Activated CD4-positive, alpha-beta memory T cell treated with anti-CD3 and anti-CD28 coated beads, Interleukin-2, amount 10 ng/mL, durations not matched to agents 7 days and 5 days (primary cell): ENCODE measurements at places on chromosomes 6 and 20. TPM values are rescaled to one million over a fixed set of nuclear protein-coding genes. Genes with fewer than 3 reads are reported as not detected.

GRCh38 chr6:155212616-155213380, 51.0 kb upstream of the CLDN20 start:
- H3K27me3 ChIP-seq: peaks cover 4% of the 10 kb centered on the region
- H3K4me3 ChIP-seq: no peak overlapping the region
- H3K36me3 ChIP-seq: no peaks in the 10 kb centered on the region
- no peak overlapping the region for H3K27ac ChIP-seq

DNA sequence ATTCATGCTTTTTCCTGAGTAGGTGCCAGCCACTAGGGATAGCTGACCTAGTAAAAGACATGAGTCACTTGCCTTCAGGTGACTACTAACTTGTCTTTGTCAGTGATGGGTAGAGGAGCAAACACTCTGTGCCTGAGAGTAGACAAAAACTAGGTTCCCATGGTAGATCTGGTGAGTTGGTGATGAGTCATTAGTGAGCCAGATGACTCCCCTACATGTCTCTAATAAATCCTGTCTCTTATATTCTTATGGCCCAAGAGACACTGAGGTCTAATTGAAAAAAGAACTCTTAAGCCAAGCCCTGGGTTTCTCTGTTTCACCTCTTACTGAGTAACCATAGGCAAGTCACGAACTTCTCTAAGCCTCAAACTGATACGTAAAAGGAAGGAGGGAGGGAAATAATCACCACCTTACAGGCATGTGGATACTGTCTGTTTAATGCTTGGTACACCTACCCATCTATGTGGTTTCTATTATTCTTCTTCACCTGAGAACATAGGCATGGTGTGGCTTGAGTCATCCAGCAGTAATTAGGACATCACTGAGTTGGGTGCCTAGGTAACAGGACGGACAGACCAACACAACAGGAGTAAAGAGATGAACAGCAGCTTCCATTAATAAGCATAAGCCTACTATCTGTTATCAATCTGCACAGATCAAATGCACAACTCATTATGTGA, 20.3 kb downstream of the TTPAL start:
- no peaks in the 10 kb centered on the region for H3K27me3 ChIP-seq
- H3K36me3 ChIP-seq: peaks cover 86% of the 10 kb centered on the region
- H3K27ac ChIP-seq: peak overlapping the region; percentile 64
- H3K4me3 ChIP-seq: no peak overlapping the region
- H3K4me1 ChIP-seq: peaks cover 45% of the 10 kb centered on the region

GRCh38 chr6:43893073-43893472, 123.1 kb downstream of the VEGFA start:
- H3K36me3 ChIP-seq: no peaks in the 10 kb centered on the region
- no peak overlapping the region for H3K4me3 ChIP-seq
- no peaks in the 10 kb centered on the region for H3K4me1 ChIP-seq
- H3K27me3 ChIP-seq: peaks cover 27% of the 10 kb centered on the region
- no peak overlapping the region for H3K27ac ChIP-seq

- H3K4me3 ChIP-seq: no peak overlapping the region
- H3K36me3 ChIP-seq: no peaks in the 10 kb centered on the region
- peaks cover 61% of the 10 kb centered on the region for H3K27me3 ChIP-seq
- no peak for DNase-seq
- H3K27ac ChIP-seq: no peak overlapping the region
Observed at GRCh38 chr20:38604873-38605303, 3.3 kb downstream of the ARHGAP40 start.

DNA sequence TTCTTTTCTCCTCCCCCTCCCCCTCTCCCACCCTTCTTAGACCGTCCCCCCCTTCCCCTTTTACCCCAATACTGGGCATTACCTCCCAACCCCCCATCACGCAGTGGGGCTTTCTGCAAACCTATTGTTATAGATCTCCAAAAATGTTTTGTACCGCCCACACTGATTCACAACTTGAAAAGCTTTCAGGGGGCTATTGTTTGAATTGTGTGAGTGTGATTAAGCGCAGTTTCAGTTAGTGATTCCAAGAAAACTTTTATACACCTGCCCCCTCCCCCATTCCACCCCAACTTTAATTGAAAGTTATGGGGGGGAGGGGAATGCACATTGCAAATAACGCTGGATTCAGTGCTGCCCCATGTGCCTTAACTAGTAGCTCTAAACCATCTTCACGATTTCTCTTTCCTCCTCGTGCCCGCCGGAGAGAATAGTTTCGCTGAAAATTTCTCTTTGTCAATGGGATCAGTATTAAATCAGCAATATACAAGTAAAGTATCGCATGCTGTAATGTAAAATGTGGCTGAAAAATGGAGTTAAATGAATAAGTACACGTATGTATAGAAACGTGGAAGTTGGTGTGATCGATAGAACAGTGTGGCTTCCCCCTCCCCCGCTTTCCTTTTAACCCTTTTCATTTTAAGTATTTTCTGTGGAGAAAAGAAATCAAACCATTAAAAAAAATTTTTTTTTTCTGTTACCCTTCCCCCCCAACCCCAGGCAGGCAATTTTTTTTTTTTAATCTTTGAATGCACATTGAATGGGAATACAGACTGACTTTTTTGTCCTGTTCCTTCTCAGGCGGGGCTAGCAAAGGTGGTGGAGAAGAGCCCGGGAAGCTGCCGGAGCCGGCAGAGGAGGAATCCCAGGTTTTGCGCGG, 632 bp downstream of the LIN28B start:
- peaks cover 22% of the 10 kb centered on the region for H3K4me1 ChIP-seq
- peaks cover 62% of the 10 kb centered on the region for H3K27me3 ChIP-seq
- no peak overlapping the region for H3K27ac ChIP-seq
- DNase-seq: no peak
- peak overlapping the region; percentile 21 for H3K4me3 ChIP-seq

DNA sequence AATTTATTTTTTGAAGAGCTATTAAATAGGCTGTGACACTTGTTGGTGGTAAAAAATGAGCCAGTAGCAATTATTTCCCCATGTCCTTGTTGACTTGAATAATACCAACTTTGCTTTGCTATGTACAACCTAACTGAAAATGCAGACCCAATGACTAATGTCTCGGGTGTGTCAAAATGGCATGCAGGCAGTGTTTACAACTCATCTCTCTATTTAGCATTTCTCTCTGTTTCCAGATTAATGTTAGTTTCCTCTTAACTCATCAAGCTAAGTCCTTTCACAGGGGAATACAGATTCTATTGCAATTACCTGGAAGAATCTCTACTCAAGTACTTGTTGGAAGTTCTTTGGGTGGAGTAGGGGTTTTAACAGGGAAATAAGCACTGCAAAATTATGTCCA, 504.4 kb downstream of the BCKDHB start:
- no peak overlapping the region for H3K4me3 ChIP-seq
- no peak overlapping the region for H3K27ac ChIP-seq
- DNase-seq: no peak
- no peaks in the 10 kb centered on the region for H3K36me3 ChIP-seq

DNA sequence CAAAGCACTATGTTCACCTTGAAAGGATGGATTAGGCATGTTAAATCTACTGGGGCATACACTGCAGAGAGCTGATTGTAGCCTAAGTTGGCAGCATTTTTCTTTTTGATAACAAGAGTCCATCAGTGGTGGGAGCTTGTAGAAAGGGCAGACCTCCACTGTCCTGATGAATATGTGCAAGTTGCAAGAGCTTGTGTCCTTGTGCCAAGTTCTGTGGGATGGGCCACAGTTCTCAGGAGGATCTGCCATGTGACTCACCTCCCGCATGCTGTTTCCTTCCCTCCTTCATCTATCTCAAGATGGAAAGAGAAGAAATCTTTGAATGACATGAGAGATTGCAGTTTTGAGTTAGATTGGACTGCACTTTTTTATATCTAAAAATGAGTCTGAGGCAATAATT, 58.3 kb upstream of the GGTLC1 start:
- H3K27me3 ChIP-seq: no peaks in the 10 kb centered on the region
- H3K4me3 ChIP-seq: no peak overlapping the region

- H3K27me3 ChIP-seq: no peaks in the 10 kb centered on the region
- no peak overlapping the region for H3K27ac ChIP-seq
- no peak for DNase-seq
Observed at GRCh38 chr6:21507811-21508210, 85.7 kb upstream of the SOX4 start.

GRCh38 chr6:85405175-85405852, 44.6 kb upstream of the NT5E start:
- H3K4me1 ChIP-seq: peaks cover 42% of the 10 kb centered on the region
- peak overlapping the region; percentile 67 for H3K27ac ChIP-seq
- H3K27me3 ChIP-seq: peaks cover 10% of the 10 kb centered on the region
- no peaks in the 10 kb centered on the region for H3K36me3 ChIP-seq

DNA sequence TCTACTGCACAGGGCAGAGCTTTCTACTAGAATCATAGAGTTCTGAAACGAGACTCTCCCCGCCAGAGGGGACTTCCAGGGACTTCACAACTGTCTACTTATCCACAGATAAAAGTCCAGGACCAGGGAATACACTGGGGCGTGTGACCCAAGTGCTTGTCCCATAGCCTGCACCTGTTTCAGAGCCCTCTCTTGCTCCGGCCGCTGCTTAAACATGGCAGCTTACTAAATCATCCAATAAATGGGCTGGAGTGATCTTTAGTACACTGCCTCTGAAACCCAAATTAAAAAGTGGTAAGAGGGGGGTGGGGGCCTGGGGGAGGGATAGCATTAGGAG, 8.9 kb upstream of the RAB44 start:
- DNase-seq: no peak
- peaks cover 55% of the 10 kb centered on the region for H3K4me1 ChIP-seq
- H3K36me3 ChIP-seq: peaks cover 51% of the 10 kb centered on the region

- no peak for DNase-seq
- peaks cover 11% of the 10 kb centered on the region for H3K4me1 ChIP-seq
- no peak overlapping the region for H3K4me3 ChIP-seq
- H3K27ac ChIP-seq: no peak overlapping the region
- no peaks in the 10 kb centered on the region for H3K36me3 ChIP-seq
- peaks cover 18% of the 10 kb centered on the region for H3K27me3 ChIP-seq
Observed at GRCh38 chr6:116008470-116009243, 52.0 kb downstream of the FRK start.

GRCh38 chr6:100035873-100036653, 42.0 kb upstream of the MCHR2 start:
- H3K27ac ChIP-seq: no peak overlapping the region
- no peaks in the 10 kb centered on the region for H3K36me3 ChIP-seq
- no peak overlapping the region for H3K4me3 ChIP-seq
- peaks cover 7% of the 10 kb centered on the region for H3K4me1 ChIP-seq
- no peaks in the 10 kb centered on the region for H3K27me3 ChIP-seq

DNA sequence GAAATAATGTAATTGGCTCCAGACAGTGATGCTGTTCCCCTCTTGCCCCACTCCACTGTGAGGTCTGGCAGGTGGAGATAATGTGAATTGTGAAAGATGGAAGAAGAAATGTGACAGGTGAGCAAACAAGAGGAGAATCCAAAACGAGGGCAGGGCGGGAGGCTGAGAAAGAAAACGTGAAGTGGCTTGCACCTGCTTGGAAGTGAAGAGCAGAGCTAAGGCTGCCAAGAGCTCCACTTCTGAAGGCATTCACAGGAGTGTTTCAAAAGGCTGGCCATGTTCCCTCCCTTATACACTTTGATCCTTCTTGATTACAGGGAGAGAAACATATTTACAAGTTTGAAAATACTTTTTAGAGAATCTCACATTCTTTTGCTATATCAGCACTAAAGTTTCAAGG, 359.4 kb downstream of the EPHA7 start:
- DNase-seq: no peak
- H3K4me1 ChIP-seq: no peaks in the 10 kb centered on the region
- H3K36me3 ChIP-seq: no peaks in the 10 kb centered on the region
- no peaks in the 10 kb centered on the region for H3K27me3 ChIP-seq

DNA sequence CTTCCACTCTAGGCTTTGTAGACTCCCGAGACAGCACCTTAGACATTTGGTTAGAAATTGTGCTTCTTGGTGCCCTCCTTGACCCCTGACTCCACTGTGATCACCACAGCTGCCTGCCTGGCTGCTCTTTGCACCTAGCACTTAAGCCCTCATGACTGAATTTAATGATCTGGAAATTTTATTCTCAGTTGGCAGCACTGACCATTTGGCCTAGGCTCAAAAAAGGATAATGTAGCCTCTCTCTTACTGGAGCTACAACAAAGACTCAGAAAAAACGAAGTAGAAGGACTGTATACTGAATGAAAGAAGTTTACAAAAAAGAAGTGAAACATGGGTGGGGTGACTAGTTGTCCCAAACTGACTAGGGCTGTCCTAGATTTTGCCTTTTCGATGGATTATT, 11.3 kb upstream of the ABRACL start:
- no peaks in the 10 kb centered on the region for H3K4me1 ChIP-seq
- H3K27me3 ChIP-seq: peaks cover 6% of the 10 kb centered on the region
- no peak overlapping the region for H3K27ac ChIP-seq
- no peak for DNase-seq
- H3K36me3 ChIP-seq: no peaks in the 10 kb centered on the region

GRCh38 chr20:20638878-20639277, 73.6 kb downstream of the RALGAPA2 start:
- H3K4me1 ChIP-seq: peaks cover 3% of the 10 kb centered on the region
- no peaks in the 10 kb centered on the region for H3K27me3 ChIP-seq
- no peak for DNase-seq
- no peak overlapping the region for H3K4me3 ChIP-seq
- H3K36me3 ChIP-seq: peaks cover 29% of the 10 kb centered on the region

- H3K36me3 ChIP-seq: no peaks in the 10 kb centered on the region
- no peaks in the 10 kb centered on the region for H3K4me1 ChIP-seq
- peaks cover 18% of the 10 kb centered on the region for H3K27me3 ChIP-seq
- H3K4me3 ChIP-seq: no peak overlapping the region
- H3K27ac ChIP-seq: no peak overlapping the region
- no peak for DNase-seq
Observed at GRCh38 chr6:73532293-73532692, 11.5 kb upstream of the EEF1A1 start.

DNA sequence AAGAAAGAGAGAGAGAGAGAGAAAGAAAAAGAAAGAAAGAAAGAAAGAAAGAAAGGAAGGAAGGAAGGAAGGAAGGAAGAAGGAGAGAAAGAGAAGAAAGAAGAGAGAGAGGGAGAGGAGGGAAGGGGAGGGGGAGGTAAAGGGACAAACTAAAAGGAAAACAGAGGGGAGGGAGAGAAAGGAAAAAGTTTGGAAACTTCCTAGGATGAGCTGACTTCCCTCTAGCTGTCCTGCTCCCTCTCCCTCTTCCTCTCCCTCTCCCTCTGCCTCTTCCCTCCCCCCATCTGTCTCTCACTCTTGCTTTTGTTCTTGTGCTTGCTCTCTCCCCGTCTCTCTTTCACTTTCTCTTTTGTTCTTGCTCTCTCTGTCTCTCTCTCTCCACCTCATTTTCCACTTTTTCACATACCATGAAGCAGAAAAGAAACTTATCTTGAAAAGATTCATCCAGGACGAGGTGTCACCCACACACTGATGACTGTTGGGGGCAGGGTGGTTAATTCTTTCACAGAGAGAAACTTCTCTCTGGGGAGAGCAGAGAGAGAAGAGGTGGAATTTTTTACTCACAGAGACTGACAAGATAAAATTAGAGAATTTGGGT, 56.4 kb upstream of the DUSP22 start:
- H3K36me3 ChIP-seq: no peaks in the 10 kb centered on the region
- H3K27ac ChIP-seq: peak overlapping the region; percentile 81
- H3K4me3 ChIP-seq: peak overlapping the region; percentile 62
- H3K4me1 ChIP-seq: peaks cover 38% of the 10 kb centered on the region
- H3K27me3 ChIP-seq: no peaks in the 10 kb centered on the region

SCRT2 gene
- total RNA-seq: not detected

CTCFL gene
- total RNA-seq: not detected

MRPS26 gene
- 35.3 TPM for total RNA-seq

TGIF2 gene
- 28.0 TPM for total RNA-seq
